Esophagus squamous epithelium (tissue), 5 donors: ENCODE measurements at places on chromosomes 4 and X.

GRCh38 chr4:73603271-73603710, 16.9 kb downstream of the RASSF6 start:
- no peak for DNase-seq

- no peak for DNase-seq
Measured at GRCh38 chrX:35622040-35622439, 176.1 kb upstream of the MAGEB16 start.

GRCh38 chr4:181443021-181443420, 800.2 kb upstream of the TENM3 start:
- no peak for DNase-seq

DNA sequence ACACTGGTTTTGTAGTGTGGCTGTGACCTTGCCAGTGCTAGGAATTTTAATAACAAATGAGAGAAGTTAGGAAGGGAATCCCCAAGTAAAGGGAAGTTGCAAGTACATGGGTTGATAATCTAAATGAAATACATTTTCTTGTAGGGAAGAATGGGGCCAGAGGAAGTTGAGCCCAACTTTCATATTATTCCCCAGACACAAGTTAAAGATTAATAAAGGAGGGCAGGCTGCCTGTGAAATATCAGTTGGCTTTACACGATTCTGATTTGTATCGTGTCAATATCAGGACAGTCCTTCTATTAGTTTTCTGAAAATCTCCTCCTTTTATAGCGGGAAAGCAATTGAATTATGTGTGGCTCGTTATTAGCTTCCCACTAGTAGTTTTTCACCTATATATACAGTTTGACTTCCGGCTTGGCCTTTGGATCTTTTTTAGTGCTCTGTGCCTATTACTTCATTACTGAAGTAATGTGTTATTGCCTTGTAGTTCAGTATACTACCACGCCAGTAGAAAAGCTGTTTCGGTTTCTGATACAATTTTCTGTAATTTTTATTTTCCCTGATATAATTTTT, 1.7 kb downstream of the PDLIM5 start:
- no peak for DNase-seq

GRCh38 chr4:188032583-188032982, 37.0 kb downstream of the ZFP42 start:
- DNase-seq: no peak

DNA sequence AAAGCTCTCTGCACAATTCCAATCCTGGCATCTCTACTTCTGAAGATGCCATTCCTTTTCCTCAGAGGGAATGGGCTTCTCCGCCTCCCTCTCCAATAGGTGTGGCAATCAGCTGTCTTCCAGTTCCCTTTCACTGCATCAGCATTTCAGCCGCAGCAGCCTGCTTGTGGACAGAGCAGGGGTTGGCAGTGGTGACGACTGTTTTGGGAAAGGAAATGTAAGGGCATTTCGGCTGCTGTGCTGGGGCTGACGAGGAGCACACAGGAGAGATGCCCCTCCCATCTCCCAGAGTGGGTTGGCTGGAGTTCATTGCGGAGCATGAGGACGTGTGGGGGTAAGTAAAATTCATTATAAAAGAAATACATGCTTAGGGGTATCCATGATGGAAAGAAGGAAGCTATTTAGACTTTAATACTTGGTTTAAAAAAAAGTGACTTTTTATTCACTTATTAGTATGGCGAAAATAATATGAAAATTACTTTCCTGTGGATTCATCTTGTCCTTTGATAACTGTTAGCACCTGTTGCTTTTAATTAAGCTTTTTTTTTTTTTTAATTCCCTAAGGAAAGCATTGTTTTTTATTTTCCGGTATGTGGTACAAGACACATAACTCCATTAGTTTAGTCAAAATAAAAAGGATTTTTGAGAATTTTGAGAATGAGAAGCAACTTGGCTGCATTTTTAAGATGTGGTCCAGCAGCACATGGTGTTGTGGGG, at the start of gene LIMCH1:
TSS of gene LIMCH1 (plus strand) at position 141 of the 717 bp plus-strand sequence. CDS start 67,839 bp downstream, outside the sequence.
- DNase-seq: no peak

DNA sequence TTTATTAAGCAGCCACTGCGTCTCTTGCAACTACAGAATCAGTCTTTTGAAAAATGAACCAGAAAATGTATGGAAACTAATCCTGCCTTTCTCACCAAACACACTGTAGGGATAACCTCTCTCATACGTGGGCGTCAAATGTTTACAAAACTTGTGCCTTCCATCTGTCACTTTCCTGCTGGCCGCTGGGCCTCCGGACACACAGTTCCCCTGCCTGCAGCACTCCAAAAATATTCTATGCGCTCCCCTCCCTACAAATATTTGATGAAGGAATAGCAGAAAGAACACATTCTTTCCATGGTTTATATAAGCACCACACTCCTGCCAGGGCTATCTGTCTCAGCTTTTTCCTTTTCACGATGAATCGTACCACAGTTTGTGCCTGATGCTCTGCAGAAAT, 14.9 kb upstream of the CYTL1 start:
- DNase-seq: no peak

DNA sequence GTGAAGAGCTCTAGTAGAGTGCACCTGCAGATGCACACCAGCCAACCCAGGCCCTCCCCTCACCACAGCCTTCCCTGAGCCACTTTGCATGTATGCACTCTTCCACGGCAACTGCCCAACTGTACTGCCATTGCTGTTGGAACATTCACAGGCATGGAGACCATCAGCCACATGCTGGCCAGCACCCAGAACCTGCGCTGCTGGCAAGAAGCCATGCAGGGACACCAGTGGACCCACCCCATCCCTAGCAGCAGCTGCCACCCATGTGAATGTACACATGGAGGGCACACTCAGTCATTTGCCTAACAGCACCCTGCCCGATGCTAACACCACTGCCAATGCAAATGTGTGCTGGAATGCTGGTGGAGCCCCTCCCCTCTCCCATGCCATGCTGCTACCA, 35.6 kb downstream of the FAM47B start:
- DNase-seq: no peak

- DNase-seq: no peak
Measured at GRCh38 chr4:15729910-15730533, 27.2 kb downstream of the BST1 start.

GRCh38 chr4:81106150-81106549, 75.6 kb downstream of the BMP3 start:
- DNase-seq: no peak

- DNase-seq: no peak
Measured at GRCh38 chr4:108972613-108973283, 209.9 kb upstream of the ETNPPL start.

- no peak for DNase-seq
Measured at GRCh38 chr4:22504922-22505321, 10.9 kb downstream of the ADGRA3 start.

- no peak for DNase-seq
Measured at GRCh38 chr4:158819942-158820786, 51.3 kb downstream of the FNIP2 start.

DNA sequence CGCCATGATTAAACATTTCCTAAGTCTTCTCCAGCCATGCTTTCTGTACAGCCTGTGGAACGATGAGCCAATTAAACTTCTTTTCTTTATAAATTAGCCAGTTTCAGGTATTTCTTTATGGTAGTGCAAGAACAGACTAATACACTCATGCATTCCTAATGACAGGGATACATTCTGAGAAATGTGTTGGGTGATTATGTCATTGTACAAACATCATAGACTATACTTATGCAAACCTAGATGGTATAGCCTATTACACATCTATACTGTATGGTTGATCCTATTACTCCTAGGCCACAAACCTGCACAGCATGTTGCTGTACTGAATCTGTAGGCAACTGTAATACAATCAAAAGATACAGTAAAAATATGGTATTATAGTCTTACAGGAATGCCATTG, 83.1 kb downstream of the ATOH1 start:
- DNase-seq: no peak

DNA sequence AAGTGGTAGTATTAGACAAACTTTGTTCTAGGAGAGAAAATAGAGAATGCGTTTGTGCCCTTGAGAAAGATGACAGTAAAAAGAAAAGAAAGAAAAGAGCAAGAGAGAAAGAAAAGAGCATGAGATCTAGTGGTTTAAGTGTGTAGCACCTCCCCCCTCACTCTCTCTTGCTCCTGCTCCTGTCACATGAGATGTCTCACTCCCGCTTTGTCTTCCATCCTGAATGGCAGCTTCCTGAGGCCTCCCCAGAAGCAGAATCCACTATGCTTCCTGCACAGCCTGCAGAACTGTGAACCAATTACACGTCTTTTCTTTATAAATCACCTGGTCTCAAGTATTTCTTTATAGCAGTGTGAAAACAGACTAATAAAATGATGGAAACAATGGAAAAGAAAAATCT, 499.6 kb downstream of the ACTRT1 start:
- DNase-seq: no peak

DNA sequence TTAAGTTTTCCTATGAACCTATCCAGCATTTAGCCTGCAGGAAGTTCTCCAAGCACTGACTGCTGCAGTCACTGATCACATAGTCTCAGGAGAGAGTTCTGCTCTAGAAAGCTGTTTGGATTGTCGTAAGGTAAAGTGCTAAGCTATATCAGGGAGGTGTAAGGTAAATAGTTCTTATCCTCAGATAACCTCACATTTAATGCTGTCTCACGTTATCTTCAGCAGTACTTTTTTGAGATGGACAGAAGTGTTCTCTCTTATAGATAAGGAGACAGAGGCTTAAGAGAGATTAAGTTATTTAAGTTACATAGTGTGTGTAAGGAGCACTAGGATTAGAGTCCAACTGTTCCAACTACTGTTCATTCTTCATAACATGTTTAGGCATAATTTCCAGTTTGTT, 77.9 kb downstream of the STIM2 start:
- no peak for DNase-seq

DNA sequence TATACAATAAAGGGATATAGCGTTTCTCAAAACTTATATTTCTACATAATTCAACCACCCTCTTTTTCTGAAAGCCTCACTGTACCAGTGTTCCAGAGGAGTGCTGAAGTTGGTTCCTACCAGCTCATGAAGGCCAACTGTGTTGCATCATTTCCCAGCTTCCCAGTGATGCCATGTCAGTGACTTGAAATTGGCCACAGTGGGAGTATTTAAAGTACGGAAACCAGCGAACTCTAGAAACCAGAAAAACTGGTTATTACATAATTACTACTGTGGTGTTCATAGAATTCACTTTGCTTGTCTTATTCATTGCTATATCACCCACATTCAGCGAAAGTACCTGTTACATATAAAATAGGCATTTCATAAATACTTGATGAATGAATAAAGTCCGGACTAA, 135.4 kb downstream of the GC start:
- DNase-seq: no peak
